ENCODE measurements at places on chromosomes 7 and 10. TPM values are rescaled to one million over a fixed set of nuclear protein-coding genes. Genes with fewer than 3 reads are reported as not detected.
A peak's percentile ranks its signal among the peaks of the same experiment; 100 is the strongest.

Gene VWC2
- 0.05 TPM for total RNA-seq

- DNase-seq = no peak
Measured at GRCh38 chr7:155745737-155746136, 66.5 kb downstream of the SHH start.

Gene PAPSS2
- 31.0 TPM for total RNA-seq

- DNase-seq = no peak
Measured at GRCh38 chr10:86644152-86644793, 10.1 kb upstream of the OPN4 start.

- DNase-seq = no peak
Measured at GRCh38 chr7:27176962-27177794, 3.1 kb upstream of the HOXA10 start.

Gene SMNDC1
- total RNA-seq = 35.4 TPM

Gene BICC1
- total RNA-seq = 1.1 TPM

- no peak for DNase-seq
Measured at GRCh38 chr7:157831143-157831905, 494.5 kb downstream of the DNAJB6 start.

GRCh38 chr10:86734207-86734988, 22.0 kb upstream of the BMPR1A start:
- DNase-seq = no peak

- no peak for DNase-seq
Measured at GRCh38 chr7:19020062-19020461, 97.4 kb downstream of the TWIST1 start.

Gene TLX1
- total RNA-seq = 31.0 TPM

DNA sequence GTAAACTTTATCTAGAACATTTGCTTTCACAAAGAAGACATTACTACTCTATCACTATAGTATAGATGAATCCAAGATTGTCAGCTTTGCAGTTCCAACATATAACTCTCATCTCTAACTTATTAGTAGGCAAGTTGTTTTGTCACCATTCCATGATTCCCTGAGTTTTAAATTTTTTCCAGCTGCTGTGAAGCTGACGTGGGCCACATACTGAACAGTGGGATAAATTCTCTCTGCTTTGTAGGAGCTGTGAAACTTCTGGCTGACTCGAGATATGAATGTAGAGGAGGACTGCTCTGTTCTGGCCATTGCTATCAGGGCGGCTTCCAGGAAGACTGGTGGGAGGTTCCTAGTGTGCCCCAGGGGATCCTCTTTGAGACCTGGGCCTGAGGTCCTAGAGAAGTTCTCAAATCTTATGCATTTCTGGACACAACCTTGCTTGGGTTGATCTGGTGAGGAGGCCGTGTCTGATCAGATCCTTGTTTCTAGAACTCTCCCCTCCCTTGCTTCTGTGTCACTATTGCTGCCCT, 58.0 kb downstream of the LSMEM1 start:
- no peak for DNase-seq

Gene VAX1
- total RNA-seq = 26.3 TPM

GRCh38 chr10:30036811-30037210, 22.6 kb downstream of the JCAD start:
- no peak for DNase-seq

DNA sequence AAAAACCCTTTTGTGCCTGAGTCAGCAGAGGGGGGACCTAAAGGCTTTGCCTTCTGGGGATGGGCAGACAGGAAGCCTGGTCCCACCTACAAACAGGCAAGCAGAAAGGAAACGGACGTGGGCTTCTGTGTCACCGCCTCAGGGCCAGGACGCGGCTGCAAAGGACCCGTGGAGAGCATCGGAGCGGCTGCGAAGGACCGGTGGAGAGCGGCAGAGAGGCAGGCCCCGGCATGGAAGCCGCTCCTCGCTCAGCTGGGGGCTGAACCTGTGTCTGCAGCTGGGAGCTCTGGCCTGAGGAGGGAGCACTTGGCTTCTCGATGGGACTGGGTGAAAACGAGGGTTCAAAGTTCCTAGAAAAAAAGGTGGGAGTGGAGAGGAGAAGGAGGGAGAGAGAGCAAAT, 125.4 kb upstream of the PPP2R2D start:
- DNase-seq = no peak

DNA sequence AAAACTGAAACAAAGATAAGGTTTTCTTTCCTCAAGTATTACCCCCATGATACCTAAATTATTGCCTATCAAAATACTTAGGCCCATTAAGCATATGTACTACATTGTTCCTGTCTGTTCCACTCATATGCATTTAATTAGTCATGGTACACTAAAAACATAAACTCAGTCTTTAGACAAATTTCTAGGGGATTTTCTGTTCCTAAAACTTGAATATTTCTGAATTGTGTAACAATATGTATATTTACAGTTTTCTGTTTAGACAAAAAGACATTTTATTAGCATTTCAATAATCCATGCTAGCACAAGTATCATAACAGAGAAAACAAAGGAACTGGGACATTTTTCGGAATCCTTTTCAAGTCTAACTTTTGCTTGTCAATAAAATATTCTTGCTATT, 234.2 kb downstream of the CRPPA start:
- DNase-seq = no peak

DNA sequence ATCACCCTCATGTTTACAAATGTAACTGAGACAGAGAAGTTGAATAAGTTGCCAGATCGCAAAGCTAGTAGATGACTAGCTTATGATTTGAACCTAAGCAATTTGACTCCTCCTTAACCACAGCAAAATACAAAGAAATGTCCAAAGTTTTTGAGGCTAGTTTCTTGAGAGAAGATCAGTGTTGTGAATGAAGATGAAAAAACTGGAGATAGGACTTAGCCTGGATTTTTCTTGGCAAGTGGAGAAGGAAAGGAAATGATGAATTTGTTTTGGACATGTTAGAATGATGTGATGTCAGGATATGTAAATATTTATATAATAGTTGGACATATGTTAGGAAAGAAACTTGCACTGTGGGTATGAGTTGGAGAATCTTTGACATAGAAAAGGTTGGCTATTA, 149.8 kb downstream of the LSMEM1 start:
- DNase-seq = no peak

DNA sequence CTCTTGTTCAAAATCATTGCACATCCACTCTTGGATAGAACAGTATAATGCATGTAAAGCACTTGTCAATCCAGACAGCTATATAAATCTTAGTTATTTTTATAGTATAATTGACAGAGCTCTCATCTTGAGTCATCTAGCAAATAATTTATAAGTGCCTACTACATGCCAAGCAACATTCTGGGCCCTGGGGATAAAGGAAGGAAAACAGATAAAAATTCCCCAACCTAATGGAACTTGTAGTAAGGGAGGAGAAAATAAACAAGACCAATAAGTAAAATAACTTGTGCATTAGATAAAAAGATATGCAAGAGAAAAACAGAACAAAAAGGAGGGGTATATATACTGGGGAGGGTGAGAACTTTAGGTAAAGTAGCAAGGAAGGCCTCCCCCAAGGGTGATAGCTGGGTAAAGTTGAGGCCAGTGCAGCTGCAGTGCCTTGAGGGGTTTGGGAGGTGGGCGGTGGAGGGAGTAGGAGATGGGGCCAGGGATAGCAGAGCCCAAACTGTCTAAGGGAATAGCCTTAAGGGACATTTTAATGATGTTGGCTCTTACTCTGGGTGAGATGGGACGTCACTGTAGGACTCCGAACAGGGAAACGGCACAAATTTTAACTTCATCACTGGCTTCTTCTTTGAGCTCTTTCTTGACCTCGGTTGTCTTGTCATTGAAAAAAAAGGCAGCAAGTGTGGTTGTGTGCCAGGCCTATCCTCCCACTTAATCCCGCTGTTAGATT, 79.3 kb upstream of the SEC61G start:
- DNase-seq = no peak

GRCh38 chr7:22559829-22560489, 60.0 kb upstream of the STEAP1B start:
- peak; percentile 67 for DNase-seq

GRCh38 chr7:4191046-4191445, 491.0 kb upstream of the FOXK1 start:
- no peak for DNase-seq

Gene RTKN2
- 1.7 TPM for total RNA-seq

Gene EBF3
- total RNA-seq = 1.3 TPM

- peak; percentile 8 for DNase-seq
Measured at GRCh38 chr7:77425101-77426051, 9.2 kb upstream of the GSAP start.
